ENCODE measurements at places on chromosomes 6 and 20.
A peak's percentile ranks its signal among the peaks of the same experiment; 100 is the strongest.

- DNase-seq, result no peak
Measured at GRCh38 chr6:137980777-137981176, 113.7 kb downstream of the TNFAIP3 start.

GRCh38 chr20:22385602-22386305, 198.6 kb downstream of the FOXA2 start:
- DNase-seq, result peak; percentile 39

GRCh38 chr6:947235-947934, 254.4 kb upstream of the EXOC2 start:
- DNase-seq, result no peak

GRCh38 chr6:108454356-108454755, 106.4 kb upstream of the FOXO3 start:
- no peak for DNase-seq

DNA sequence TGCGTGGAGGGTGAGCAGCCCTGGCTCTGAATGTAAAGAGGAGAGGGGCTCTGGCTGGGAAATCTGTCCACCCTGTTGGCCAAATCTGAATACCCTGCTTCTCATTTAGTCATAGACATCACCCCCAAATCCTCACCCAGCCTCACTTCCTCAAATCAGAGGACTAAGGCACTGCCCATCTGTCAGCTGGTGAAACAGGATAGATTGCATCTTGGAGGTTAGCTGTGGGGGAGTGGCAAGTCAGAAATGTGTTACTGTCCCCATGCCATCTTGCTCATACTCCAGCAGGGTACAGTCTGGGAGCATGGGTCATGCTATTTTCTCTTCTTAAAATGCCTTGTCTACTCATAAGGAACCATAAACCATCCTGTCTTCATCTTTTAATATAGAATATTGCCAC, 9.5 kb upstream of the DTNBP1 start:
- no peak for DNase-seq

DNA sequence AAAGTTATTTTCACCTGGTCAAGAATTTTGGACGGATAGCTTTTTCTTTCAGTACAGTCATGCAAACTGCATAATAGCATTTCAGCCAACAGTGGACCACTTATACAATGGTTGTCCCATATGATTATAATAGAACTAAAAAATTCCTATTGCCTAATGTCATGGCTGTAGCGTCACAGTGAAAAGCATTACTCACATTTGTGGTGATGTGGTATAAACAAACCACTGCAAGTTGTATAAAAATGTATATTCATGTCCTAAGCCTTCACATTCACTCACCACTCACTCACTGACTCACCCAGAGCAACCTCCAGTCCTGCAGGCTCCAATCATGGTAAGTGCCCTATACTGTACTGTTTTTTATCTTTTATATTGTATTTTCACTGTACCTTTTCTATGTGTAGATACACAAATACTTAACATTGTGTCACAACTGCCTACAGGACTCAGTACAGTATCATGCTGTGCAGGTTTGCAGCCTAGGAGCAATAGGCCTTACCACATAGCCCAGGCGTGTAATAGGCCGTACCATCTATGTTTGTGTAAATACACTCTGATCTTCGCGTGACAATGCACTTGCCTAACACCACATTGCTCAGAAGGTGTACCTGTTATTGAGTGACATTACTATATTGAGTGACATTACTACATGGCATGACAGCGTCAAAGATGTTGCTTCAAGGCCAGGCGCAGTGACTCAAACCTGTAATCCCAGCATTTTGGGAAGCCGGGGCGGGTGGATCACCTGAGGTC, 17.9 kb downstream of the ABHD12 start:
- no peak for DNase-seq
